Urinary bladder (tissue), 4 donors: ENCODE measurements at places on chromosomes 1 and 21. TPM values are rescaled to one million over a fixed set of nuclear protein-coding genes. Genes with fewer than 3 reads are reported as not detected.

ZNF683 gene
- not detected for total RNA-seq

- no peak for DNase-seq
Measured at GRCh38 chr1:75796376-75797272, at the start of gene MSH4. TSS of gene MSH4 (plus strand) at chr1:75796882. CDS start at chr1:75796986, 104 bp downstream.

- no peak for DNase-seq
Measured at GRCh38 chr1:178955391-178955954, 70.2 kb upstream of the FAM20B start.

DNA sequence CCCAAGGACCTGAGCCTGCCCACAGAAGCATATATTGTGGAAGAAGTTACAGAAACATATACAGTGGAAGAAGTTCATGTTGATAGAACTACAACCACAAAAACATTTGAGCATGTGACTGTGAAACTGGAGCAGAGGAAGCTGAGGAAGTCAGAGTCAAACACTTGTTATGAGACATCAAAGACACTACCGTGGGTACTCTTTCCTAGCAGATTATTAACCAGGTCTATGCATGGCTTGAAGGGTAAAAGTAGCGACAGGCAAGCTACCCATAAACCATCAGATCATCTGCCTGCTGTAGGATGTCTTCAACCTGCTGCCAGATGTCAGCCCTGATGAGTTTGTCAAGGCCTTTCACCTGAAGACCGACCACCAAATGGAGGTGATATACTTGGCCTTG is 35.8 kb downstream of the IVNS1ABP start:
- no peak for DNase-seq

DNA sequence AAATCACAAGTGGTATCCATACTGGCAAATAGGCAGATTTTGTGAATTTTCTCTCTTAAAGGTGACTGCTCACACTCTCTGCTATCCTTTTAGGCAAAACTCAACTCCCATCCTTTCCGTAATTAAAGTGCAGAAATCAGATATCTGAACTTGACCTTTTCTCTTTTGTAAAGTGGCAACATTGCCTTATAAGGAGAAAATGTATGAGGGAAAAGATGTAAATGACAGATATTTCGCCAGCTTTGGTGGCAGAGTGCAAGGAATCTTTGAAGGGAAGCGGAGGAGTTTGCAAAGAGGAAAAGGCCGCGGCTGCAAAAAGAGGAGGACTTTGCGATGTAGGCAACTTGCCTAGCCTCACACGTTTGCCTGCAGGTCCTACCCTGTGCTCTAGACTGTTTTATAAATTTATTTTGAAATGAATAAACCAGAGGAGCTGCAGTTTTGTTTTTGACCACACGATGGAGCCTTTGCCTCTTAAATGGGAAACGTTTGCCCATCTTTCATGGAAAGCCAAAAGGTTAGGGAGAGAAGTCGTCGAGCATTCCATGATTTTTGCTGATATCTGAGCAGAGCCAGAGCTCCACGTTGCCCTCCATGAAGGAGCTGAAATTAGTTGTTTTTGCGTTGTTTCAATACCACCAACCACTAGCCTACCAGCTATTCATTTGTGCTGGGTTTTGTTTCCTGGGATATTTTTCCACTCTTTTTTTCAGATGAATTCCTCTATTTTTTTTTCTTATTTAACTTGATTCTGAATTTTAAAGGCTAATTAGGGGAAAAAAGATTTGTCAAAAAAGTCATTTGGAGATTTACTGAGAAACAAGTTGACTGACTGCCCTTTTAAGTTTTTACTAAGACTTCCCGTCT is 242.3 kb downstream of the LMX1A start:
- no peak for DNase-seq

GRCh38 chr1:168504064-168504837 is 39.5 kb downstream of the XCL2 start:
- no peak for DNase-seq

DNA sequence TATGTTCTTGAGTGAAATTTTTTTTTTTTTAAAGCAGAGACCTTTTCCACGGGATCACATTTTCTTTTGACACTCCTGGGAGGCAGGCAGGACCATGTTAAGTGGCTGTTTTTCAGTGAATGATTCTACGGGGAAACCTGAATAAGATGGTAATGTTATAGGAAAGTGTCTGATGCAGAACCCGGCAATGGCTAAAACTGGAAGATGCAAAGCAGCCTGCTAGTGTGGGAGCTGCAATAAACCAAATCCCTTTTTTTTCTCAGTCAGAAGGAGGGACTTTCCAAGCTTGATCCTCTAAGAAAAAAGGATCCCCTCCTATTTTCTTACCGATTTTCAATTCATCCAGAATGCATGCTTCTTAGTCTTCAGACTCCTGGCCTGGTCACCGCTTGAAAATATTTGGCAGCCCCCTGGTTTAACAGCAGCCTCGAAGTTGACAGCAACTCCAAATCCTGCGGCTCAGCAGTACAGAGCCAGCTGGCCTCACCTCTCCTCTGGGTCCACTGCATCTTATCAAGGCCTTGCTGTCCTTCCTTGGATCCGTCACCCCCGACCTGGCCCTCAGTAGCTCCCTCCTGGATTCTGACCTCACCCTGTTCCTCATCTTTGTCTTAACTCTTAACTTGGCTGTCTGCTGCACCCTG is 5.6 kb downstream of the MX2 start:
- no peak for DNase-seq
